KBM-7 (cell line): ENCODE measurements at places on chromosomes 5 and 9.

GRCh38 chr5:67378256-67378655, 181.7 kb upstream of the CD180 start:
- DNase-seq: no peak

- no peak for DNase-seq
Observed at GRCh38 chr9:127873223-127873691, 4.2 kb downstream of the AK1 start.

- peak; percentile 64 for DNase-seq
Observed at GRCh38 chr5:78958672-78959445, 26.3 kb downstream of the ARSB start.

DNA sequence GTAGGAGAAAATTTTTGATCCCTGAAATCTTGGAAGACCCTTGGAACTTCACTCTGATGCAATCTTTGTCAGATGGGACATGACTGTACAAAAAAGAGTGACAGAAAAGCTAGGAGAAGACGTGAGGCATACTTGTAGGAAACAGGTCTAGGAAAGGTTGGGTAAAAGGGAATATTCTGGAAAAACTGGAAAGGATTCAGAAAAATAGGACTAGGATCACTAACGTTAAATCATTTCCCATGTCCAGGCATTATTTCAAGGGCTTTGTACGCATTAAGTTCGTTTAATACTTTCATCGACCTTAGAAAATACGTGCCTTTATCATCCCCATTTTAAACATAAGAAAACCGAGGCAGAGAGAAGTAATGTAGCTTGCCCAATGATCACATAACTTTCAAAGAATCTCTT, 2.9 kb downstream of the ALDH1A1 start:
- no peak for DNase-seq

DNA sequence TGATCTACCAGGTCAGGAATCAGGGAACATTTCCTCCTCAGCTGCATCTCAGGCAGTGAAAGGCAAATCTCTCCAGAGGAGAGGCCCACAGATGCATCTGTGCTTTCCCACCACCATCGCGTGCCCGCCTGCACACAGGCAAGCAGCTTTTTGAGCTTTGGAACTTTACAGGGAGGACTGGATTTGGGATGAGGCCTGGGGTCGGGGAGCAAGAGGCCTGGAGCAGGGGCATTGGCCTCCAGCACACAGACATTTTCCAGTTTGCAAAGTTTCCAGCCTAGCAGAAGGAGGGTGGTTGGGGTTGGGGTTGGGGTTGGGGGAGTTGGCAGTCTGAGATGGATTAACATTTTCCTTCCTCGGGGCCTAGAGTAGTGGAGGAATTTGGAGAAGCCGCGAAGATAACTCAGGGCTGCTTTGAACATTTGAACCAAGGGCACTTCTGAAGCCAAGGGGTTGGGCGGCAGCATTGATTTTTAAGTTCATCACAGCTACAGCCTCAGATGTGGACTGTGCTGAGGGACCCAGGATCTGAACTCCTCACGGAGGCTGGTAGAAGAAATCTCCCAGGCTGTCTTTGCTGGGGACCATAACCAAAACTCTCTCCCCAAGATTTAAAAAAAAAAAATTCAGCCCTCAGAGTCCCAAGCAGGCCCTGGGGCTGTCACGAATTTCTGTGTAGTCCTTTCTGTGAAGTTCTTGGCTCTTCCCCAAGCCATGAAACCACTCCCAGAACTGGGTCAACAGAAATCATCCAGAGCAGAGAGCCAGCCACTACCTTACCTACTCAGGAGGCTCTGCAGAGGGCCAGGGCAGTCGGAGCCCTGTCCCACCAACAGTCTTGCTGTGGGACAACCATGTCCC, 25.6 kb downstream of the C5orf15 start:
- no peak for DNase-seq

GRCh38 chr5:91712718-91713117, 329.6 kb upstream of the ARRDC3 start:
- no peak for DNase-seq

DNA sequence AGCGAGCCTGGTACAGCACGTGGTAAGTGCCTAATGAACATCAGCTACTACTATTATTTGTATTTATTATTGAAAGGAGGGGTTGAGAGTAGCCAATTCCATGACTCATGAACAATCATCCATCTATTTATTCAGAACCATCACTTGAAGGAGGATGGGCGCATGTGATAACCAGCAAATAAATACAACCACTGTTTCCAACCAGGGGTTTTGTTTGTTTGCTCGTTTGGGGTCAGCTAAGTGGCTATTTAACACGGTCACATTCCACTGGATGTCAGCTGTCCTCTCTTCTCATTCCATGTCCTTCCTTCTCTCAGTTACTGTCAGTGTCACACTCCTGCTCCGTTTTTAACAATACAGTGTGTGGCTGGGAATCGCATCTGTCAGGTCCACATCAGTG, 8.6 kb downstream of the RAPGEF1 start:
- DNase-seq: no peak
